ENCODE measurements at places on chromosomes 5 and 9.

DNA sequence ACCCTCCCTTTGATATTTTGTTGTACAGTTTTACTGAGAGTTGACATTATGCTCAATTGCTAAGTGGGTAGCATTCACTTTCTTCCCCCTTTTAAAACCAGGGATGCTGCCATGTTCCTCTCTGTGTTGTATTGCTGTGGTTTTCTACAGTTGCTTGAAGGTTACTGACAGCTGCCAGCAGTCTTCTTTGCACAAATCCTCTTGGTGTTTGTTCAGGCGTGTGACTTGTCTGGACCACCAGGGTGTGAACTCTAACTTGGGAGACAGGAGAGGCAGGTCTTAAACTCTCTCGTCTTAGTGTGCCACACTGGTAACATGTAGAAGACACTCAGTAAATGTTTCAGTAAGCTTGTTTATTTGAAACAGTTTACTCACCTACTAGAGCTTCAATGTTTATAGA is 25.1 kb downstream of the SLC44A1 start:
- DNase-seq: no peak

GRCh38 chr9:77512876-77513275 is 135.2 kb downstream of the GNA14 start:
- no peak for DNase-seq

DNA sequence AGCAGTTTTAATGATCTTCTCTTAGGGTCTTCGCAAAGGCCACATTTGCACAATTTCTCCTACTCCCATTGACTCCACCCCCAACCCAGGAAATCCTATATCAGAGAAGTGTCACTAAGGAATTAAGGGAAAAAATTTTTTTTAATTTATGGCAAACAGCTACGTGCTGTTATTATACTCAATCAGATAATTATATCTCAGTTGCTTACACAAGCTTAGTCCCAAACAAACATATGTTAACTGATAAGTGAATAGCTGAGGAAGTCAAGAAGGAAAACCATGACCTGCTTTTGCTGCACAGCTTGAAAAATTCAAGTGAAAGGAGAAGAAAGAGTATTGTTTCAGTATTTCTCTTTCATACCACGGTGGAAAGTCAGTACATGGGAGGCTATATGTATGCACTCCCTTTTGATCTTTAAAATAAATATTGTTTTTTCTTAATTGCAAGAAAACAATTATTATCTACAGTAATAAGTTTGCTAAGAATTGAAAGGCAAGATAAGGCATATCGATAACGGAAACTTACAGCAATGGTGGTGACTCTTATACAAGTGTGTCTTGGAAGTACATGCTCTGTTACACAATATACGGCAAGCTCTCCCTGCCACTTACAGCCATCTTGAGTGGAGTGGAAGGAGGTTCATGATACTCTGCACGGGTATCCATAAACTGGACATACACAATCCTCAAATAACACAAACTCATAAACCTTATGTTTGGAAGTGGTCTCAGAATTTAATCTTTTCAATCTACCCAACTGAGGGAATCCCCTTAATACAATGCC is 167.9 kb upstream of the FREM1 start:
- DNase-seq: no peak

DNA sequence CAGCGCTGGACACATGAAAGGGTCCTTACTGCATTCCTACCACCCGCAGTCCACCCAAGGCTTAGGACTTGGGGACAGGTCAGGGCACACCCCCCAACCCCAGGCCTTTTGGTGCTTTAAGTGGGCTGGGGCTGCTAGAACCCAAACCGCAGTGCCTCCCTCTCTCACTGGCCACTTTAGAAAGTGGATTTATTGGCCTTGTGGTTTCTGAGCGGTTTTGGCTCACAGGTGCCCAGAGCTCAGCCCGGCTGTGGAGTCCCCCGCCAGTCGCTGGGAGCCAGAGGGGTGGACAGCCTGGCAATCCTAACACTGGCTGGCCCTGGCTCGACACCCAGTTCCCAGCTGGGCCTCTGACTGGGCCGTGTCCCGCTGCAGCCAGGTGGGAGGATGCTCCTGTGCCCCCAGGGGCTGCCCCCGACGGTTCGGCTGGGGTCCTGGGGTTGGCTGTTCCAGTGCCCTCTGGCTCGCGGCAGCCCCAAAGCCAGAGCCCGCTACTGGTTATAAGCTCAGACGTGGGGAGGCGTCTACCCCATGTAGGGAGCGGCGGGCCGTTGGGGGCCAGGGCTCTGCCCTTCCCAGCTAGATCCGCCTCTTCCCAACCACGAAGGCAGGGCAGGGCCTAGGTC is 65.2 kb upstream of the RNU6ATAC start:
- peak; percentile 34 for DNase-seq
